ENCODE measurements at places on chromosomes 13 and 19.

GRCh38 chr19:18558604-18559003 is 934 bp downstream of the KXD1 start:
- no peak for DNase-seq

DNA sequence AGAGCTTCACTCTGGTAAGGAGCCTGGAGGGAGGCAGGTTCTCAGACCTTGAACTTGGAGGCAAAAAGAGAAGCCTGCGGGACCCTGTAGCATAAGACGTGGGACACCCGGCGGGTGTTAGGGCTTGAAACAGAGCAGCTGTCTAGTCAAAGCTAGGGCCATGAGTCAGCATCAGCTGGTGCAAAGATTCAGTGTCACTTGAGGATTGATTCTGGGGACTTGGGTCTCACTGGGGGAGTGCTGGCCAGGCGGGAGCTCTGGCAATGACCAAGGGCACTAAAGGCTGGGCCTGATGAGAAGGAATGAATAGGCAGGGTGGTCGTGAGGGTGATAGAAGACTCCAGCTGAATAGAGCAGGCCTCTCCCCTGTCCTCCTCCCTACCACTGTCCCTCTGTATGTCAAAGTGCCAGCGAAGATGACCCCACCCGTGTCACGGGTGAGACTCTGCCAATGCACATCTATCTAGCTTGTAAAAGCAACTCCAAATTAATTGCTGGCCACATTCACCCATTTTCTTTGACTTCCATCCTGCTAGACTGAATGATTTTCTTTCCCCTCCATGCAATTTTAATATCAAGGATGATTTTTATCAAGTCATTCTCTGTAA is 97.1 kb downstream of the MBNL2 start:
- DNase-seq, result no peak

DNA sequence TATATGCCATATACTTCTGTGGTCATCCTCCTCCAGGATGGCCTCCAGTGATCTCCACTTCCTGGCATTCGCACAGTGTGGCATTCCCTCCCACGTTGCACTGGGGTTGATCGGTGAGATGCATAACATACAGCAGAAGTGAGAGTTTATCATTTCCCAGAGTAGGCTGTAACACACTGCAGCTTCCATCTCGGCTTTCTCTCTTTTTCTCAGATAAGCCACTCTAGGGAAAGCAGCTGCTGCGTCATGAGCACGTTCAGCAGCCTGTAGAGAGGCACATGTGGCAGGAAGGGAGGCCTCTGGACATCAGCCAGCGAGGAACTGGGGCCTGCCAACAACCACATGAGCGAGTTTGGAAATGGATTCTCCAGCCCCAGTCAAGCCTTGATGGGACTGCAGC is 807.1 kb downstream of the DIAPH3 start:
- DNase-seq, result peak; percentile 66

- DNase-seq, result no peak
Measured at GRCh38 chr13:21443171-21443570, 15.9 kb downstream of the ZDHHC20 start.

DNA sequence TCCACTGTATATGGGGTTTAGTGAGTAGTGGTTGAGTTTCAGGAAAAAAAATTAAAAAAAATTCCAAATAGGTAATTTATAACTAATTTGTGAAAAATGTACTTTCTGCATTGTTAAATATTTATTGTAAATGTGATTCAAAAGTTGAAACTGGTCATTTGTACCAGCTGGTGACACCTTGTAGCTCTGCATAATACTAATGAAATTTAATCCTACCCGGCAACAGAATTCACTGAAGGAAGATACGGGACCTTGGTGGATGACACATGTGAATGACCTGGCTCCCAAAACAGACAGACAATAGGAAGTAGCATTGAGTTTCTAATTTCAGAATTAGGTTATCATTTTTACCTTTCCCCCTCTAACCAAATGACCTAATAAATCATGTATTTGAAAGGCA is 73.8 kb downstream of the SLITRK6 start:
- no peak for DNase-seq

GRCh38 chr19:33774751-33775150 is 21.9 kb upstream of the KCTD15 start:
- DNase-seq, result no peak

GRCh38 chr13:29483211-29483610 is 112.3 kb downstream of the SLC7A1 start:
- DNase-seq, result no peak

- DNase-seq, result no peak
Measured at GRCh38 chr13:79637133-79637763, 156.3 kb downstream of the NDFIP2 start.

DNA sequence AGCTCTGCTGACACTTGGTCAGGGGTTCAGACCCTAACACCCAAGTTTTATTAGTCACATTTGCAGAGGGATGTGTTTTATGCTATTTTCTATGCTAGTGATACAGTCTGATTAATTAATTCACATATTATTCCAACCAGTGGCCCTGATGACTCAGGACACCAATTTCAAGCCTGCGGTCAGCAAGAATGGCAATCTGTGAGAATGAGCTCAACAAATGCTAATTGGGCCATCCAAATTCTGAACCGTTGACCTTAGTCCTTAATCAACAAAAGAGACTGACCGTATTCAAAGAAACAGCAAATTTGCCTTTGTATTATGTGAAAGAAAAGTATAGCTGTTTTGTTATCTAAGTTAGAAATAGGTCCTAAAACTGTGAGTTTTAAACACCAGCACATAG is 9.6 kb upstream of the KL start:
- no peak for DNase-seq

All from fibroblast of skin of right biceps (primary cell).